ENCODE measurements at places on chromosomes 1 and 21. TPM values are rescaled to one million over a fixed set of nuclear protein-coding genes. Genes with fewer than 3 reads are reported as not detected.

DNA sequence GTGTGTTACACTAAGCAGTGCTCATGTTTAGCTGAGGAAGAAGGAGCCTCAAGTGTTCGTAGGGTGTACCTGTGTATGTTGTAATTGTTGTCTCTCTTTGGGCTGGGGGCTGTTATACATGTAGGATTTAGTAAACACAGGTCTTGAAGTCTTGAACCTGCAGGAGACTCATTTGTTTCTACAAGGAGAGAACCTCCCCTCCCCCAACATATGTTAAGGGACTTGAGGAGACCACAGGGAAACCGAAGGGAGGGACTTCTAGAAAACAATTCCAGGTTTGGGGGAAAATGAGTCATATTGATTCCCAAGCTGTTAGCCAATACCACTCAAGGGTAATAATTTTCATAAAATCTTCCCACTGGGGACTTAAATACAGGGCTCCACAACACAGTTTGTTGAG, 25.0 kb upstream of the AGBL4 start:
- no peaks in the 10 kb centered on the region for H3K36me3 ChIP-seq
- no peak overlapping the region for H3K4me3 ChIP-seq
- H3K27ac ChIP-seq, result no peak overlapping the region
- no peak for DNase-seq
- no peaks in the 10 kb centered on the region for H3K4me1 ChIP-seq

DNA sequence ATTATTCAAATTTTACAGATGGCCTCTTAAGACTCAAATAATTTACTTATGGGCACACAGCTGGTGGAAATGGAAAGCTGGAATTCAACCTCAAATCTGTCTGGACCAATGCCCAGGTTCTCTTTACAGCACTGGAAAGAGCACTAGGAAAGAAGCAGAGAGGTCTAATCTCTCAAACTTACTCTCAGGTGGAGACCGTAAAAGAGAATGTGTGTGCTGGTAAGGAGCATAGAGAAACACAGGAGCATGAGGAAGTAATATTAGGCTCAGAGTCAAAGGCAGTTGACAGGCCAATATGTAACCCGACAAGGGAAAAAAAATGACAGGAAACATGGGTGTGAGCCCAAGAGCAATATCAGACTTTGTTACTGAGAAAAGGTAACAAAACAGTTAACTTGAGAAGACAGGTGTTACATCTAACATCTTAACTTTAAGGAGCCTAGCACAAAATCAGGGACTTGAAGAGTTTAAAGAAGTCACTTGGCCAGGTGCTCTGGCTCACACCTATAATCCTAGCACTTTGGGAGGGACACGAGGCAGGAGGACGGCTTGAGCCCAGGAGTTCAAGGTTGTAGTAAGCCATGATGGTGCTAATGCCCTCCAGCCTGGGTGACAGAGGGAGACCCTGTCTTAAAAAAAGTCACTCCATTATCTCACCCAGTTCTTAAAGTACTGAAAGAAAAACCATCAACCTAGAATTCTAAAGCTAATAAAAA, 20.7 kb downstream of the PPP1R15B start:
- no peak overlapping the region for H3K27ac ChIP-seq
- peak; percentile 32 for DNase-seq
- H3K4me1 ChIP-seq, result no peaks in the 10 kb centered on the region
- H3K27me3 ChIP-seq, result no peaks in the 10 kb centered on the region
- no peak overlapping the region for H3K4me3 ChIP-seq

DNA sequence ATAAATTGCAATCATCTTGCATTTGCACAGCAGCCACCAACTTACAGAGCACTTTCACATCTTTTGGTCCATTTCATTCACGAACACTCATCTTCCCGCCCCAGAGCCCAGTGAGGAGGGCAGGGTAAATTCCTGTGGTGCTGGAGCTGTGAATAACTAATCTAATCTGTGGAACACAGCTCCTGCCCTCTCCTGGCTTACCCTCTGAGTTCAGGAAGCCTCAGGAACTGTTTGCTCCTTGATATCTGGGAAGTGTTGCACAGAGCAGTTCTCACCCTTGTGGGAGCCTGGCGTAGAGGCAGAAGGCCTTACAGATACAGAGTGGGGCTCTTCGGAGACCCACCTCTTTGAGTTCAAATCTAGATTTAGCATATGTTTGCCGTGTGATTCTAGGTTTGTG, 11.6 kb upstream of the RD3 start:
- no peak overlapping the region for H3K4me3 ChIP-seq
- no peaks in the 10 kb centered on the region for H3K4me1 ChIP-seq
- DNase-seq, result no peak
- H3K27ac ChIP-seq, result no peak overlapping the region

- no peak overlapping the region for H3K27ac ChIP-seq
- no peak overlapping the region for H3K4me3 ChIP-seq
- no peaks in the 10 kb centered on the region for H3K27me3 ChIP-seq
- H3K36me3 ChIP-seq, result peaks cover 73% of the 10 kb centered on the region
These were observed 45.4 kb upstream of the DIP2A start for GRCh38 chr21:46413365-46413696.

GRCh38 chr1:70864302-70864701, 183.3 kb downstream of the PTGER3 start:
- no peak for DNase-seq
- H3K27ac ChIP-seq, result no peak overlapping the region
- H3K36me3 ChIP-seq, result no peaks in the 10 kb centered on the region
- no peaks in the 10 kb centered on the region for H3K4me1 ChIP-seq

DNA sequence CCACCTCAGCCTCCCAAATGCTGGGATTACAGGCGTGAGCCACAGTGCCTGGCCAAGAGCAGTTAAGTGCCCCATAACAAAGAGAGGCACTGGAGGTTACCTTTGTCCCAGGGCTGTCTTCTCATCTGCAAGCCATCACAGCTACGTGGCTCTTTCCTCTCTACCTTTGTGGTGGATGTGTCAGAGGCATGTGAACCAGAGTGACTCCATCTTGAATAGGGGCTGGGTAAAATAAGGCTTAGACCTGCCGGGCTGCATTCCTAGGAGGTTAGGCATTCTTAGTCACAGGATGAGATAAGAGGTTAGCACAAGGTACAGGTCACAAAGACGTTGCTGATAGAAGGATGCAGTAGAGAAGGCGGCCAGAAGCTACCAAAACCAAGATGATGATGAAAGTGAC, 59.4 kb upstream of the POU2F1 start:
- no peak overlapping the region for H3K4me3 ChIP-seq
- no peak for DNase-seq
- no peak overlapping the region for H3K27ac ChIP-seq

GRCh38 chr1:229897501-229897900, 169.5 kb upstream of the GALNT2 start:
- no peak for DNase-seq
- H3K4me3 ChIP-seq, result no peak overlapping the region
- no peak overlapping the region for H3K27ac ChIP-seq
- peaks cover 9% of the 10 kb centered on the region for H3K27me3 ChIP-seq
- no peaks in the 10 kb centered on the region for H3K36me3 ChIP-seq

DNA sequence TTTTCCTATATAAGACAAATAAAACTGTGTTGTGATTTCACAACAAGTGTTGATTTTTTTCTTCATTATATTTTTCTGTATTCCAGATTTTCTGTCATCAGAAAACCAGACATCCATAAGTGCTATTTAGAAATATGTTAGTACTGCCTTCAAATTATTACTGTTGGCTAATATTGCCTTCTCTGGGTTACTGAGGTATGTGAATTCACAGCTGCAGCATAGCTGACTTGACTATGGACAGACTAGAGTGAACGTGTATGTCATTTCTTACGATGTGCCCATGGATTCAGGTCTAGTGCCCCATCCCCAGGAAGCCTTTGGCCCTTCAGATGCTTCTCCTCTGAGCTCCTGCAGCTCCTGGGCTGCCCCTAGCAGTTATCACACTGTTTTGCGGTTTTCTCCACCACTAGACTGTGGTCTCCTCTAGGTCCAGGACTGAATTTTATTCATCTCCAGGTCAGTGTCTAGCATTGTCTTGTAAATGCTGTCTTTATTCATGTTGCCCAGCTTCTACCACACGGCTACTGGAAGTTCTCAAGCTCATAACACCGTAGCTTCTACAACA, 118.5 kb downstream of the FGGY start:
- no peak overlapping the region for H3K4me3 ChIP-seq
- H3K36me3 ChIP-seq, result no peaks in the 10 kb centered on the region
- no peak for DNase-seq
- no peak overlapping the region for H3K27ac ChIP-seq
- H3K4me1 ChIP-seq, result no peaks in the 10 kb centered on the region
- no peaks in the 10 kb centered on the region for H3K27me3 ChIP-seq

- H3K4me1 ChIP-seq, result no peaks in the 10 kb centered on the region
- no peak for DNase-seq
- no peak overlapping the region for H3K27ac ChIP-seq
- H3K27me3 ChIP-seq, result no peaks in the 10 kb centered on the region
- H3K4me3 ChIP-seq, result no peak overlapping the region
- H3K36me3 ChIP-seq, result no peaks in the 10 kb centered on the region
These were observed 226.4 kb downstream of the NRIP1 start for GRCh38 chr21:14838400-14838799.

- no peak overlapping the region for H3K27ac ChIP-seq
- H3K27me3 ChIP-seq, result no peaks in the 10 kb centered on the region
- no peaks in the 10 kb centered on the region for H3K36me3 ChIP-seq
- no peak for DNase-seq
- H3K4me1 ChIP-seq, result no peaks in the 10 kb centered on the region
- H3K4me3 ChIP-seq, result no peak overlapping the region
These were observed 270.5 kb downstream of the GRIK3 start for GRCh38 chr1:36763771-36764170.

DNA sequence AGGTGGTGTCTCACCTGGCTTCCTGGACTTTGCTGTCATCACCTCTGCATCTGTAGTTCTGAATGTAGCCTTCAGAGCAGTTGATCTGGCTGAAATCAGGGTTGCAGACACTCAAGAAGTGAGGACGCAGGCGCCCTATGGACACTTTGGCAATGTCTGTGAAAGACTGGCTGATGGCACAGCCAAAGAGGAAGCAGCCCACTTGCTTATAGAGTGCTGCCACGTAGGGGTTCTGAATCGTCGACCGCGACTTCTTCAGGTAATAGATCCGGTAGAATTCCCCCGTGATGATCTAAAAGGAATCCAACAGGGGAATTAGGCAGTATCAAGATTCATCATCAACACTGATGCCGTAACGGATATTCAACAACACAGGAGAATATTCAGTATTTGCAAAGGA, 55.1 kb downstream of the PLPP3 start:
- H3K36me3 ChIP-seq, result peaks cover 50% of the 10 kb centered on the region
- no peak overlapping the region for H3K27ac ChIP-seq
- no peaks in the 10 kb centered on the region for H3K27me3 ChIP-seq
- DNase-seq, result no peak
- H3K4me3 ChIP-seq, result no peak overlapping the region
- H3K4me1 ChIP-seq, result peaks cover 5% of the 10 kb centered on the region

DNA sequence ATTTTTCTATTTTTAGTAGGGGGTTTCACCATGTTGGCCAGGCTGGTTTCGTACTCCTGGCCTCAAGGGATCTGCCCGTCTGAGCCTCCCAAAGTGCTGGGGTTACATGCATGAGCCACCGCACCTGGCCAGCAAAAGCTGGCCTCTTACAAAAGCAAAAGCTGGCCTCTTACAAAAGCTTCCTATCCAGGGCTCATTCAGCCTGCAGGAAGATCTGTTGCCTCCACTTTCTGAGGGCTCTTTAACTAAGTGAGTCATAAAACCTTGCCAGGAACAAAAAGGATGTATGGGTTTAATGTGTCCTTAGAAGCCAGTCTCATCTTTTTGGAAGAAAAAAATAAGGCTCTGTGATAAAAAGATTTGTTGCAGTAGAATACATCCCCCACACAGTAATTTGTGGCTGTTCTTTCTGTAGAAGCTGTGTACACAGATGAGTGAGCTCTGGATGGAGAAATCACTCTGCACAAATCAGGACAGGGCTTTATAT, 15.0 kb downstream of the HTR1D start:
- H3K4me1 ChIP-seq, result no peaks in the 10 kb centered on the region
- H3K4me3 ChIP-seq, result no peak overlapping the region
- DNase-seq, result no peak
- H3K27ac ChIP-seq, result no peak overlapping the region
- no peaks in the 10 kb centered on the region for H3K27me3 ChIP-seq

GRCh38 chr1:61264825-61265242, 182.5 kb downstream of the NFIA start:
- no peaks in the 10 kb centered on the region for H3K4me1 ChIP-seq
- DNase-seq, result no peak
- H3K36me3 ChIP-seq, result no peaks in the 10 kb centered on the region
- no peak overlapping the region for H3K27ac ChIP-seq
- H3K4me3 ChIP-seq, result no peak overlapping the region
- no peaks in the 10 kb centered on the region for H3K27me3 ChIP-seq

GRCh38 chr1:53559854-53560580, 100.8 kb downstream of the DMRTB1 start:
- no peak overlapping the region for H3K27ac ChIP-seq
- peaks cover 20% of the 10 kb centered on the region for H3K27me3 ChIP-seq
- no peak for DNase-seq
- H3K4me3 ChIP-seq, result no peak overlapping the region
- H3K36me3 ChIP-seq, result no peaks in the 10 kb centered on the region

- no peak overlapping the region for H3K27ac ChIP-seq
- peaks cover 18% of the 10 kb centered on the region for H3K27me3 ChIP-seq
- peaks cover 3% of the 10 kb centered on the region for H3K4me1 ChIP-seq
These were observed 3.4 kb downstream of the ZBTB21 start for GRCh38 chr21:42006765-42007164.

- no peak for DNase-seq
- H3K4me3 ChIP-seq, result no peak overlapping the region
- H3K4me1 ChIP-seq, result no peaks in the 10 kb centered on the region
- H3K27ac ChIP-seq, result no peak overlapping the region
- no peaks in the 10 kb centered on the region for H3K36me3 ChIP-seq
These were observed 51.1 kb downstream of the COL24A1 start for GRCh38 chr1:86105533-86105866.

- no peak overlapping the region for H3K27ac ChIP-seq
- H3K36me3 ChIP-seq, result no peaks in the 10 kb centered on the region
- H3K4me3 ChIP-seq, result no peak overlapping the region
- H3K4me1 ChIP-seq, result peaks cover 81% of the 10 kb centered on the region
These were observed 16.2 kb downstream of the SLC2A1 start for GRCh38 chr1:42942444-42942843.

GRCh38 chr1:58699011-58699762, 675 bp downstream of the MYSM1 start:
- H3K4me3 ChIP-seq, result peak overlapping the region; percentile 85
- H3K36me3 ChIP-seq, result no peaks in the 10 kb centered on the region
- H3K27me3 ChIP-seq, result no peaks in the 10 kb centered on the region
- no peak for DNase-seq

DNA sequence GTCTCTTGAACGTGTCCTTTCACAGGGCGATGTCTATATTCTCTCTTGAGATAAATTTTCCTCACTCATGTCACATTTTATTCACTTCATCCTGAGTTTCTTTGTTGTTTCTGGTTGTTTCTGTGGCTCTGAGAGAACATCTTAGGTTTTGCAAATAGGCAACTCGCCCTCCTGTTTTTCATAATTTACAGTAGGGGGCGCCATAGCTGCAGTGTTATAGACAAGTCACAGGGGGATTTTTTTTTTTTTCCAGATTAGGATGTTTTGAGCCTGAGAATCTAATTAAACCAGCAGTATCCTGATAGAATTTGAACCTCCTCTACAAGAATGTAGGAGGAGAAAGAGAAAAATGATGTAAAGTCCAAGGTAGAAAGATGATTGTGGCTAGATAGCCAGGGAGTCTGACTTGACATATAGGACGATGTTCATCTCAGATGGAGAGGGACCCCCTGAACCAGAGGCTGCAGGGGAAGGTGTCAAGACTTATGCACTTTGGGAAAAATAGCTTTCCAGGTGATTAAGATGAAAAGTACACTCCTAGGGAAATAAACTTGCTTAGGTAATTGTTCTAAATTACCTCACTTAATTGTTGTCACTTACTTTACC, 76.3 kb downstream of the ZP4 start:
- no peaks in the 10 kb centered on the region for H3K36me3 ChIP-seq
- no peaks in the 10 kb centered on the region for H3K4me1 ChIP-seq
- no peaks in the 10 kb centered on the region for H3K27me3 ChIP-seq

OR2T11 gene
- not detected for total RNA-seq

G0S2 gene
- total RNA-seq, result 89.1 TPM

PCP4L1 gene
- 1.5 TPM for total RNA-seq

SYPL2 gene
- total RNA-seq, result 4.5 TPM

EBNA1BP2 gene
- 55.1 TPM for total RNA-seq

Measured in left lung (tissue), 14 donors.